ENCODE measurements at places on chromosomes 1 and 21.

DNA sequence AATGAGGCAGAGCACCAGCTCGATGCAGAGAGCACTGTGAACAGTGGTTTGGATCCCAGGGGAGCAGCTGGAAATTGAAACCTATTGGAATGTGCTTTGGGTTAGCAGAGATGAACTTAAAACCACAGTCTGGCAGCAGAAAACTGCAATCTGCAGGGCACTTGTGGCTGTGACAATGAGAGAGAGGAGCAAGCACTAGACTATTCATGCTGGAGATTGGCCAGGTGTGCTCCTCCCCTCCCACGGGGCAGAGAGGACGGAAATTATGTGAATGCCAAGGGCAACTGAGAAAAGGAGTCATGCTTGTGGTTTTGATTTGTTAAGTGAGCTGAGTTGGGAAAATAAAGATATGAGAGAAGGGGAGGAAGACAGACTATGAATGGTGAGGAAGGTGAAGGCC, 38.1 kb downstream of the HSD3B2 start:
- DNase-seq: no peak

DNA sequence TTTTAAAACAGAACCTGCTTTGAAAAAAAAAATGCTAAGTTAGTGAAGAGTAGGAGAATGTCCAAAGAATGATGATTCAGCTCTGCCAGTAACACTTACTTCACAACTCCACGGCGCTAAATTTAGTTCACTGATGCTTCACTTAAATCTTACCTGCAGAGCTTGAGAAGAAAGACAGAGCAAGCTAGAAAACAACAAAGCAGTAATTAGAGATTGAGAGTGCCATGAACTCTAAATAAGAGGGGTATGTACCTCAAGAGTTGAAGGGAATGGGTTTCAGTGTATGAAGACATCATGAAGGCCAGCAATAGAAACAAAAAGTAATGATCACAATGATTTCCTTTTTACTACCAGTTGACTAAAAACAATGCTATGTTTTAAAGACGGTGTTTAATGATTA, 32.8 kb downstream of the EPRS1 start:
- DNase-seq: no peak

- DNase-seq: no peak
Observed at GRCh38 chr1:74356493-74356892, 121.3 kb downstream of the TNNI3K start.

GRCh38 chr1:117671781-117672501, 66.1 kb downstream of the TENT5C start:
- DNase-seq: peak; percentile 73

DNA sequence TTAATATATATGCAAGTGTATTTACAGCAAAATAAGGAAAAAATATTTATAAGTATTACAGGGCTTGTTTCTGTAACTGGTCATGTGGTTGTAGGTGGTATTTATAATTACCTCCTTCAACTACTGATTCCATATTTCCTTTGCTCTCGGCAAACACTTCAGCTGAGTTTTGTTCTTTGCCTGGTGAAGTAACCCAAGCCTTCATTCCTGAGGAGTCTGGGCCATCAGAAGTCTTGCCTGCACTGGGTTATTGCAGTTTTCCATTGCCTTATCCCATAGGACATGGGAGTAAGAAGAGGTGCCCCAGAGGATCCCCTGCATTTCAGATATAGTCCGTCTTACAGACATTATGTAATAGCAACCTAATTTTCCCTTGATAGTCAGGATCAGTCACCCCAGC, 23.8 kb downstream of the MARK1 start:
- no peak for DNase-seq

- DNase-seq: no peak
Observed at GRCh38 chr21:25831300-25831960, 96.7 kb downstream of the GABPA start.

GRCh38 chr1:4431491-4431890, 222.9 kb upstream of the AJAP1 start:
- DNase-seq: no peak

GRCh38 chr1:211375146-211375818, 48.6 kb downstream of the TRAF5 start:
- DNase-seq: no peak

DNA sequence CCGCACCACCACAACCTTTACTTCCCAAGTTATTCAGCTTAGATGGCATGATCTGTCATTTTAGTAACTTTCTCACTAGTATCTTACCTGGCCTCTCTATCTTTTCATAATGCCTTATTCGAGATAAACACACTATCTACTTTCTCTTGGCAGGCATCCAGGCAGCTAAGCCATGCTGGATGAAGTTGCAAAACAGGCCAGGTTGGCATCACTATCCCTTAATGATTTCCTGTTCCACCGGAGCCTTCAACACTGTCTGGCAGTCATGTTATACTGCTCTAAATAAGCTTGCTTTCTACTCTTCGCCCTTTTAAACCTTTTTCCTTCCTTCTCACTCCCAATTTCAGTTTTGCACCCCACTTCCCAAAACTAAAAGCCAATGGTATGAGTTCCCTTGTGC, 12.0 kb upstream of the KCNH1 start:
- DNase-seq: no peak

Measured in suppressor macrophage (primary cell).